ENCODE measurements at places on chromosomes 4 and X.

GRCh38 chr4:75002381-75002780, 69.5 kb downstream of the PARM1 start:
- no peak for DNase-seq

- DNase-seq, result no peak
These were observed 214.4 kb downstream of the DCHS2 start for GRCh38 chr4:154277172-154277571.

DNA sequence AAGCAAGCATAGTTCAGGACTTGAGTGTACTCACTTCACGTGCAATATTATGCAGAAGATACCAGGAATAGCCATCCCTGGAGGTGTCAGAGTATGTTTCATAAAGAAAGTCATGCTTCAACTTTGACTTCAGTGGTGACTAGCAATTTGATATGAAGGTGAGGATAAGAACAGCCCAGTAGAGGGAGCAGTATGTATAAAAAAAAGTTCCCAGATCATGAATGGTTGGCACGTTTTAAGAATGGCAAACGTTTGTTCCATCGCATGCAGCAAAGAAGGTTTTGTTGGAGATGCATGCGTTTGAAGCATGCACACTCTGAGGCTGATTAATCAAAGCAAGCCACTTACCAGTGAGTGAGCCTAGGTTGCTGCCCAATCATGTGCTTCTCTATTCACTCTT, 33.5 kb upstream of the SLITRK4 start:
- no peak for DNase-seq

DNA sequence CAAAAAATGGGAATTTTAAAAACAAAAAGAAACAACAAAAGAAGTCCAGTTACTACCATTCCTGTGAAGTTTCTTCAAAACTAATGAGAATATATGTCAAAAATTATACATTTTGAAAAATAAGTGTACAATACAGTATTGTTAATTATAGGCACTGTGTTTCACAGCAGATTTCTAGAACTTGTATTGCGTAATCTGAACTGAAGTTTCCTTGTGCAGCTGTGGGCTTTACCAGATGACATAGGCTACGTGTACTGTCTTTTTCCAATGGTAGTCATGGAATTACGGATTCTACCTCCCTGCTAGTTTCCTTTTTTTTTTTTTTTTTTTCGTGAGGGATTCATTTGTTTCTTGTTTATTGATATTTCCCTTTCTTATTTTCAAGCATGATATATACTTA, 113.8 kb upstream of the GABRA2 start:
- no peak for DNase-seq

DNA sequence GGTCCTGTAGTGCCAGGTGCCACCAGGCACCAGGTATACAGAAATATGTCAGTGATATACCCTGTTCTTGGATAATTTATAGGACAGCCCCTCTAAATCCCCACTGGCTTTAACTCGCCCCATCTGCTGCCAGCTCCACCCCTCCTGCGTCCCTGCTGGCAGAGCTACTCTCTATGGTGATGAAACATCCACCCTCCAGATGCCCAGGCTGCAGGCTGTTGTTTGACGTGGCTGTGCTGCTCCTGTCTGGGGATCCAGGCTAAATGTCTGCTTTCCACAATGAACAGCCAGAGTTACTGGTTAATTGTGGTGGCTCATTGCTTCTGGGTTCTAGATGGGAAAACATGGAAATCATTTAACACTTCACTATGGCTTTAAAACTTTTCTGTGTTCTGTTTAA, 12.9 kb downstream of the NHSL2 start:
- no peak for DNase-seq

GRCh38 chr4:54268151-54268550, 39.1 kb downstream of the PDGFRA start:
- DNase-seq, result no peak

DNA sequence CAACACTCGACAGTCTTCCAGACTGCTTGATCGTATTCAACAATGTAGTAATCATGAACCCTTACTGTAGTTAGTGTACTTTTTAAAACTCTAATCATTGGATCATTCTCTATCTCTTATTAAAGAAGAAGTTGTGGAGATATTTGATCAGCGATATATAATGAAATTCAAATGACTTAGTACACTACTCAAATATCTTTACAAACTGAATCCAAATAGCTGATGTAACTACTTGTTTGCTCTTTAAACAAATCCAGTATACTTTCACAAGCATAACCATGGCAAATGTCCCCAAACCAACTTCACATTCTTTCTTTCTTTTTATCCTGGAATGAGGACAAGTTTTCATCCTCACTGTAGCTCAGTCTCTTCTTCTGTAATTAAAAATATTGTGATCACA, 1569.9 kb upstream of the ADGRL3 start:
- no peak for DNase-seq

DNA sequence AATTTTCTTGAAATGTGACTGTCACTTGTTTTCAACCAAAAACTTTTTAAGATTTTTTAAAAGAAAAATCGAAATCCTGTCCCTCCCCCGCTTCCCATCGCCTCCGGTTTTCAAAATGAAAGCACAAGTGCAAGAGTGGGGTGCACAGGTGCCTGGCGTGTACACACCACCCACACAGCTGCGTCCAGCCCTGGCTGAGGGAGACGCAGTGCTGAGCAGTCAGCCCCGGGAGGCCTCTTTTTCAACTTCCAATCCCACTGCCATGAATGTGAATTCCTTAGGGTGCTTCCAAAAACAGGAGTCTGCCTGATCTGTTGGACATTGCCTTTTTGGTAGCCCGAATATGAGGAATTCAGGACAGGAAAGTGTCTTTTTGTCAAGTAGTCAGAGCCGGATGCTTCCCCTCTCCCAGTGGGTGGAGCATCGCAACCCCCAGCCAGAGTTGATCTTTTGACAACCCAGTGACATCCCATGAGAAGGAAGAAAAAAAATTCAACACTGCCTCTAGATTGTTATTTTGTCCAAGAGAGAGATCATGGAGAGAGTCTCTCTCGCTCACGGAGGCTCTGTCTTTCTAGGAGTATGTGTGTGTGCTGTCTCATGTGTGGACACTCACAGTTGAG, 8.9 kb downstream of the PRRG3 start:
- no peak for DNase-seq

DNA sequence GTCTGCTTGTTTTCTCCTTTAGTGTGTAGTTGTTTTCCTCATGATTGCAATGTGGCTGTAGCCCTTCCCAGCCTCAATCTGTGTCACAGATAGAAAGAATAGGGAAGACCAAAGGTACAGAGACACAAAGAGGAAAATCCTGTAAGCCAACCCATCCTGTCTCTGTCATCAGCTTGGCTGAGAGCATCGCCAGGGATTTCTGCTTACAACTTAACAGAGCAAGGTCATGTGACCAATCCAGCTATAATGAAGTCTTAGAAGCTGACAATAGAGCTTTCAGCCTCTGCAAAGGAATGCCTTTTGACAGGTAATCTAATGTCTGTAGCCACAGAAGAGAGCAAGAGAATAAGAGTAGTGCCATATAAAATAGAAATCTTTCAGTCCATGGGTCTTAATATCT, 1598.0 kb upstream of the AGA start:
- no peak for DNase-seq

- DNase-seq, result no peak
These were observed 11.6 kb downstream of the SASH3 start for GRCh38 chrX:129791336-129791735.

DNA sequence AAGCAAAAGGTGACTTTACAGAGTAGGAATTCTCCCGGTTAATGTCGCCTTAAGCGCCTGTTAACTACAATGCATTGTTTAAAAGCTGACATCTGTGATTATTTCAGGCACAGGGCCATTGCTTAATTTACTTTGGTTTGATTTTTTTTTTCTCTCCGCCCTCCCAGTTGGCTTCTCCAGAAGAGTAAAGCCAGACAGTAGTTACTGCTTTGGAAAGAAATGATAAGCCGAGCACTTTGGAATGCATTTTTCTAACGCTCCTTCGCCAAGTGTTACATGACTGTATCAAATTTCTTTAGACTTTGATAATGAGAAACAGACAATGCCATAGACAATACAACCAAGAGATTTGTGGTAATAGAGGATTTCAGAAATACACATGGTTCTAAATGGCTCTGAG, 383.0 kb upstream of the TENM3 start:
- no peak for DNase-seq
